Right hindlimb (tissue), 1 donor: ENCODE measurements at places on chromosomes 1 and 21.
A peak's percentile ranks its signal among the peaks of the same experiment; 100 is the strongest.

GRCh38 chr1:192797891-192798290 is 10.9 kb upstream of the RGS2 start:
- DNase-seq, result no peak

DNA sequence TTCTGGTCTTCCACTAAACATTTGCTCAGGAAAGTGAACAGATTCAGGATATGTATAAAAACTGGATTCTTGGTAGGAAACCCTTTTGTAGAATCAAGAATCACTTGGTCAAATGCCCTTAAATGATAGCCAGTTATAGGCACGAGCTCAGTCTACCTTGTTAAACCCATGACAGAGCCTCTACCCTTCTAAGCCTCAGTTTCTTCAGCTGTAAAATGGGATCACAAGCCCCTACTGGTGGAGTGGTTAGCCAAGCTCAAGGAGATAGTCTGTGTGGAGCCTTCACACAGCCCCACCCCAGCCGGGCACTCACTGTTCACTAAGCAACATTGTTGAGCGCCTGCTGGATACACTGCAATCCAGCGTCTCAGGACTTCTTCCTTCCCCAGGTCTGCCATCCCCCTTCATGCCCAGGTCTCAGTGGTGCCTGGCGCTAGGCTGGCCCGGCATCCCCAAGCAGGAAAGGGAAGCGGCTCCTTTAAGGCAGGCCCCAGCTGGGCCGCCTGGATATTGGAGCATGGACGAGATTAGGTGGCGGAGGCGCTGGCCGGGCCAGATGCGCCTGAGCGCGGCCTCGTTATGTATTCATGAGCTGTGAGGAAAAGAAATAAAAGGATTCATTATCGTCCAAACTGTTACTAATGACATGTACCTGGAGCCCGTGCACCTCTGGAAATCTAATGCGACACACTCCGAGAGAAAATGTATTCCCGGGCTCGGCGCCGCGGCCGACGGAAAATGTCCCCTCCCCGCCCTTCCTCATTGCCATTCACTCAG is 75.6 kb downstream of the TAS1R2 start:
- DNase-seq, result peak; percentile 61

GRCh38 chr1:204335533-204335932 is 24.2 kb downstream of the PLEKHA6 start:
- no peak for DNase-seq

DNA sequence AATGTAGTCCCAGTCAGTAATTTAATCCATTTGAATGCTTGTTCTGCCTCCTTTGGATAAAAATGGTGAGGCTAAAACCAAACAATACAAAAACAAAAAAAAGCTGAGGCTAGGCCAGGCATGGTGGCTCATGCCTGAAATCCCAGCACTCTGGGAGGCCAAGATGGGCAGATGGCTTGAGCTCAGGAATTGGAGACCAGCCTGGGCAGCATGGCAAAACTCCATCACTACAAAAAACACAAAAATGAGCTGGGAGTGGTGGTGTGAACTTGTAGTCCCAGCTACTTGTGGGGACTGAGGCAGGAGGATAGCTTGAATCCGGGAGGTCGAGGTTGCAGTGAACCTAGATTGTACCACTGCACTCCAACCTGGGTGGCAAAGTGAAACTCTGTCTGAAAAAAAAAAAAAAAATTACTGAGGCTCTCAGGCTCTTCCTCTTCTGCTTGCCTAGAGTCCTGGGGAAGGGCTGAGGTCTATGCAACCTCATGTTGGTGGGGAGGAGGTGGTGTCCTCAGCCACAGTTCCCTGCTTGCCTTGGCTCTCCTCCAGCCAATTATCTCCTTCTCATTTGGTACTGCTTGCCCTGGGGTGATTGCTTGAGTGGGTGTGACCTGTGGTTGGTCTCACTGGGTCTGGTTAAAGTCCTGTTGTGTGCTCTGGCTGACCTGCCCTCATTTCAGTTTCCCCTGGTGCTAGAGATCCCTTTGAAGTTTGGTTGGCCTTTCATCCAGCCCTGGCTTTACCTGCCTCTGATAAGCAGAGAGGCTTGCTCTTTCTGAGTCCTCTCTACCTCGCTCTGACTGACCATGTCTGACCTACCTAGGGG is 20.9 kb downstream of the S1PR1 start:
- no peak for DNase-seq

DNA sequence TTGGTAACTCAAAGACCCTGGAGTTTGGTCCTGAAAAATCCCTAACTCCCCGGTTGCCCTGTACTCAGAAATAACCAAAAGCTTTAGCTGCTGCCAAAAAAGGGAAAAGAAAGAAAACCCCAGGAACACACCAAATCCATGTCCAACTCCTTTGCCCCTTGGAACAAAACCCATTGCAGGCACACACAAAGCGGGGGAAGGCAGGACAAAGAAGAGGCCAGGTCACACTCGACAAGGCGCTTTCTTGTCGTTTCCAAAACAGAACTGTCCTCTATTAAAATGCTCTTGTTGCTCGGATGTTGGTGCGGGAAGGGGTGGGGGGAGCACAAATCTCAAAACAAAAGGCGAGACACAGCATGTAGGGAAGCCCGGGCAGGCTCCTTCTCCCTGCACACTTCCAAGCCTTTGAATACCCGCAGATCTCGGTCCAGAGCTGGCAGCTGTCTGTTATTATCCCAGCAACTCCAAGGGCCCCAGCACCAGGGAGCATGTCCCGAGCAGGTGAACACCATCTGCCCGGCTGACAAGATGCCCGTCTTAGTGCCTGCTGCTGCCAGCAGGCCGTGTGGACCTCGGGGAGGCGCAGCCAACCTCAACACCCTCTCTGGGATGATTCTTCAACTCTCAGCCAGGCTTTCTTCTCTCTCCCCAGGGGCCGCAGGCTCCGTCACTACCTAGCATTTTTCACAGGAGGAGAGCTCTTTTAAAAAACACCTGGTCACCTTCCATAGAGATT is 96.4 kb downstream of the SSBP3 start:
- DNase-seq, result no peak

DNA sequence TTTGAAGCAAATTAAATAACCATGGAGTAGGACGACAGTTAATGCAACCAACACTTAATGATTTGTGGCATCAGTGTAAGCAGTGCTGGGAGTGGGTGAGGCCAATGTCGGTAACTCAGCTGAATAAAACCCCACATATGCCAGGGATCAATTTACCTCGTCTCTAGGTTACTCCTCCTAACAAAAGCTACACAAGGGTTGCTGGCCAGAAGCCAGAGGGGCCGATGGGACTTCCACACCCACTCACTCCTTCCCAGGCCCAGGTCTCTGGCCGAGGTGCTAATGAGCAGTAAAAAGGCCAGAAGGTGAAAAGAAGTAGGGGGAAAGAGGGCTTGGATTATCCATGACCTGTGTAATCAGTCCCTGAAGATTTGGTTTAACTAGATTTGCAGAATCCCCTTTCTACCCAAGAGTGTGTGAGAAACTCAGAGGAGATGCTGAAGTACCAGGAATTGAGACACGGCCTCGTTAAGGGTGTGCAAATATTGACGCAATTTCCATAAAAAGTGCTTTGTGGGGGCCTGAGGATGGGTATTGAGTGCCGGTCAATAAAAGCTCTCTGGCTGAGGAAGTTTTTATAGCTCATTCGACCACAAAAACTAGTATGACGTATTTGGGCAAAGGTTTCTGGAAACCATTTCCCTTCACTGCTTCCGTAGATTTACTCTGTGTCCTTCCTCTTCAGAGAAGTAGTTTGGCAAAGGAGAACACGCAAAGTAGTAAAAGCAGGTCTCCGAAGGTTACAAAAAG is 145.5 kb downstream of the TBX15 start:
- DNase-seq, result peak; percentile 75

GRCh38 chr21:31874812-31875212 is 2.0 kb downstream of the HUNK start:
- peak; percentile 44 for DNase-seq

GRCh38 chr1:97730271-97730670 is 190.6 kb downstream of the DPYD start:
- no peak for DNase-seq

GRCh38 chr1:55309053-55309452 is 93.9 kb upstream of the USP24 start:
- DNase-seq, result no peak

- no peak for DNase-seq
These were observed 10.7 kb upstream of the GATAD2B start for GRCh38 chr1:153933430-153933829.

GRCh38 chr1:216183007-216183406 is 240.2 kb downstream of the USH2A start:
- DNase-seq, result no peak

DNA sequence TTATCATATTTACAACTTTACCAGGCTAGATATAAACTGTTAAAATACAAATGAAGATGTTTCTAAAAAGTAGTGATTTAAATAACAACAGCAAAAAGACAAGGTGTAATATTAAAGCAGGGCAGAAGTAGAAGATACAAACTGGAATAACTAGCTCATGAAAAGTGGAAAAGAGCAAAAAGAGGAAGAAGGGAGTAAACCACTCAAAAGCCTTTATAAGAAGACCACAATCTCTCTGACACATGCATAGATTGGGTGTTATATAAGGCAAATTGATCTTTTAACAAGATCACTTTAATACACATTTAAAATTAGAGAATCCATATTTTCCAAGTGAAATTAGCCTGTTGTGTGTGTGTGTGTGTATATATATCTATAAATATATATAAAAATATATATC is 5.0 kb downstream of the DENND1B start:
- no peak for DNase-seq

- DNase-seq, result peak; percentile 66
These were observed 40.9 kb downstream of the PLXNA2 start for GRCh38 chr1:208203127-208203847.

- peak; percentile 30 for DNase-seq
These were observed 16.8 kb downstream of the LAMC1 start for GRCh38 chr1:183039985-183040447.

DNA sequence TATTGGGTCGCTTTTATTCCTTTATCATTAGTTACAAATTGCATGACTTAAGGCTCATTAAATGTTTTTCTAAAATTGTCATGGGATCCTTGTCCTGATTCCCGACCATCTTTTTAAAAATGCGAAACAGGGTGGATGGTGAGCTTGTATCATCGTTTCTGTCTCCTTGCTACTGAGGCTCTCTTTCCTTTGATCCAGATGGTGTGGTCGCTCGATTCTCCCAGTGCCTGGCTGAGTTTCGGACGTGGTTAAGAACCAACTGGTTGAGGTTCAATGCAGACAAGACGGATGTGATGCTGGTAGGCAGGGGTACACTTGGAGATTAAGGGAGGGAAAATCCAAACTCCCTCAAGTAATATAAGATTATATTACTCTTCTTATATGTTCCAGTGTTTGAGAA is 1.2 kb downstream of the MIER1 start:
- DNase-seq, result no peak

- no peak for DNase-seq
These were observed 14.4 kb downstream of the CD58 start for GRCh38 chr1:116556289-116557006.

- no peak for DNase-seq
These were observed 96.8 kb upstream of the ATP1B1 start for GRCh38 chr1:169009666-169010065.

- DNase-seq, result no peak
These were observed 402 bp downstream of the C21orf58 start for GRCh38 chr21:46323227-46323709.

DNA sequence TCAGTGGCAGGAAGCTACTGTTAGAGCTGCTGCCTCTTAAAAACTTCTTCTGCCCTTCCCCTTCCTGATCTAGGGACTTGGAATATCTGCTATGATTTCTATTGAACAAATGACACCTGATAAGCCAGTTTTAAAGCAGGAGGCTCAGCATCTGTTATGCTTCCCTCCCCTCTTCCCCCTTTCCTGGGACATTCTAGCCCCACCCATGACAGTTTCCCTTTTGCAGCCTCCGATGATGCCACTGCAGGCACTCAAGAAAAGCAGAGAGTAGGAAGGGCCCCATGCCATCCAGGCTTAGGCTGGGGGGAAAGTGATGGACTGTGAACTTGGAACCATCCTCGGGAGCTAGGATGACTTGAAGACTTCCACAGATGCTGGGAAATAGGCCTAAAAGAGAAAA is 15.1 kb upstream of the EPB41 start:
- no peak for DNase-seq

- DNase-seq, result peak; percentile 72
These were observed at the start of gene BCAR3 for GRCh38 chr1:93681101-93681988. Gene BCAR3, minus strand, starts transcription at chr1:93681837. Its CDS starts 6,907 bp downstream, at chr1:93674930.

- DNase-seq, result no peak
These were observed 3.3 kb upstream of the S100A3 start for GRCh38 chr1:153552335-153552734.
